Stimulated activated CD8-positive, alpha-beta memory T cell treated with anti-CD3 and anti-CD28 coated beads, Interleukin-4, amount 100 ng/mL, for 24 hours (primary cell): ENCODE measurements at places on chromosomes 1 and 21.

GRCh38 chr21:45164838-45165237, 90.5 kb downstream of the ADARB1 start:
- DNase-seq: no peak

- DNase-seq: no peak
These were observed 313.2 kb downstream of the OLFM3 start for GRCh38 chr1:101683561-101683960.

GRCh38 chr21:38494703-38495102, 3.6 kb downstream of the ERG start:
- no peak for DNase-seq

DNA sequence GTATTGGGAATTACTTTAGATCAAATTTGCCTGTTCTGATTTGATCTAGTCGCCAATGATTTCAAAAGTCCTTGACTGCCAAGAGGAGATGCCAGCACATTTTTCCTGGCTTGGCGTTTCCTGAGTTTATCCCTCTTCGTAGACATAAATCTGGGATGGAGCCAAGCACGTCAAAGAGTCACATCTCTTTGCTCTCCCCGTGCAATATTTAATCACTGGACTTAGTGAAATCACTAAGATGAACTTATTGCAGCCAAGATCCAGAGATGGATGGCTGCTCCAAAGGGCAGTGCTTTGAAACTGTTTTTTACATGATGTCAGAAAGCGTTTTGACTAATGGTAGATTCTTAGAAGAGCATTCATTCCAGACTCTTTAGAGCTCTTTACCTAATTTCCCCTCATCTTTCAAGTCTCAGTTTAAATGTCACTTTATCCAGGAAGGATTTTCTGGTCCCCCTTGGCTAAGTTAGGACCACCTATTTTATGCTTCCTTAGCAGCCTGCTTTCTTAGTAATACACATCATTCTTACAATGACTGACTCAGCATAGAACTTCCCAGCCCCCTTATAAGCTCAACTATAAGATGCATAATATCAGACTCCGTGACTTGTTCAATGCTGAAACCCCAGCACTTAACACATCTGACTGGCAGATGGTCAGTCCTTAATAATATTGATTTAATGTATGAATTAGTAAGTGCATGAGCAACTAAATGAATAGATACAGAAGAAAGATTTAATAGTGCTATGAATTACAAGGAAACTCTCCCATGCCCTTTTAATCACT, 94.4 kb upstream of the GREM2 start:
- DNase-seq: no peak

GRCh38 chr21:42424914-42425541, 21.3 kb downstream of the UBASH3A start:
- DNase-seq: peak; percentile 57
